ENCODE measurements at places on chromosomes 1 and 21. TPM values are rescaled to one million over a fixed set of nuclear protein-coding genes. Genes with fewer than 3 reads are reported as not detected.

- DNase-seq, result peak; percentile 27
Measured at GRCh38 chr1:15584489-15585363, at the start of gene AGMAT. AGMAT (minus strand) TSS chr1:15585051; CDS start chr1:15584967, 84 bp downstream.

ANXA9 gene
- not detected for total RNA-seq

GRCh38 chr1:203089001-203089650, 3.3 kb upstream of the MYOG start:
- no peak for DNase-seq

DNA sequence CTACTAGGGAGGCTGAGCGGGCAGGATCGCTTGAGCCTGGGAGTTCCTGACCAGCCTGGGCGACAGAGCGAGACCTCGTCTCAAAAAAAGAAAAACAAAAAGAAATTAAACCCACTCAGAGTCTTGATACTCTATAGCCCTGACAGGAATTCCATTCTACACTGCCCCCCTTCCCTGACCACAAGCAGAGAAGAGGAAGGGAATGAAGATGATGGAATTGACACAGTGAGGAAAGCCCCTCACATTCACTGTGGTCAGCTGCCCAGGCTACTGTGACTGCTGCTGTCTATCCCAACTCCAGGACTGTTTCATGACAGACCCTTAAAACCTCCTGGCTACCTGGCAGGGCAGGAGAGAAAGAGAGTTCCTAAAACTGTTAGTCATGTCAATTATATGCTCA, 12.1 kb downstream of the LIN9 start:
- DNase-seq, result no peak

GRCh38 chr1:182622901-182623528, 18.8 kb upstream of the RGS16 start:
- DNase-seq, result no peak

GRCh38 chr21:14585122-14585521, 39.0 kb upstream of the SAMSN1 start:
- no peak for DNase-seq

OLIG1 gene
- total RNA-seq, result not detected

- DNase-seq, result no peak
Measured at GRCh38 chr1:18667333-18667732, 36.7 kb downstream of the PAX7 start.

DNA sequence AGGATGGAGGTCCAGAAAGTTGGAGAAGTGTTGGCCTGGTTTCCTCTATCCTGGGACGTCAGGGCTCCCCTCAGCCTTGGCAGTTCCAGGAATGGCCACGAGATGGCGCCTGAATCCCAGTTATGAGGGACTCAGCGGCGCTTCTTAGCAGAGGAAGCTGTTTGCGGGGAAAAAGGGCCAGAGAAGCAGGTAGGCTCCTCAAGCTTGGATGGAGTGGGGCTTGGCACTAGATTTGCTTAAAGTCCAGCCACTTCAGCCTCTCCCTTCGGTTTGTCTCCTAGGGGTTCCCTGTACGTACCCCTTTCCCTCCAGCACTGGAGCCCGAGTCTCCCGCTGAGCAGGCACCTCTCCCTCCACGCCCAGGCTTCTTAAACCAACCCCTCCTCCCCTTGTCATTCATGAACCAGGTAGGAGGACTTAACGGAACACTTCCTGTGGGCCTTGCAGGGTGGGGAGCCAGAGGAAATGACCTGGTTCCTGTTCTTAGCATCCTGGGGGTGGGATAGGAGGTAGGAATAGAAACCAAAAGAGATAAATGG, 32.0 kb upstream of the TENT5B start:
- peak; percentile 88 for DNase-seq

- DNase-seq, result peak; percentile 1
Measured at GRCh38 chr1:109704173-109704572, 7.9 kb upstream of the GSTM5 start.

RNU1-1 gene
- total RNA-seq, result under 0.01 TPM

DNA sequence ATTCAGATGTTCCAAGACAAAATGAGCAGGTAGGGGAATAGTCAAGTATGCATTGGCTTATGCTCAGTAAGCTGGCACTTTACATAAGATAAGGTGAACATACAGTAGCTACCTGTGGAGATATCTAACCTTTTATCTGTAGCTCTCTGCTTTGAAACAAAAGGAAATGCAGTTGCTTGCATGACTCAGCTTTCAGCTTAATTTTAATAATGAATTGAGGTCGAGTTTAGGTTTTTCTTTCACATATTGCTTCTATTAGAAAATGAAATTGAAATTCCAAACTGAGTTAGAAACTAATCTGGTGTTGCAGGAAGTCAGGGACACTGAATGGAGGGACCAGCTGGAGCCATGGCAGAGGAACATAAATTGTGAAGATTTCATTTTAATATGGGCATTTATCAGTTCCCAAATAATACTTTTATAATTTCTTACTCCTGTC, 8.3 kb downstream of the FRRS1 start:
- no peak for DNase-seq

Measured in umbilical cord (tissue), 2 donors.